ENCODE measurements at places on chromosomes 3 and 15.

DNA sequence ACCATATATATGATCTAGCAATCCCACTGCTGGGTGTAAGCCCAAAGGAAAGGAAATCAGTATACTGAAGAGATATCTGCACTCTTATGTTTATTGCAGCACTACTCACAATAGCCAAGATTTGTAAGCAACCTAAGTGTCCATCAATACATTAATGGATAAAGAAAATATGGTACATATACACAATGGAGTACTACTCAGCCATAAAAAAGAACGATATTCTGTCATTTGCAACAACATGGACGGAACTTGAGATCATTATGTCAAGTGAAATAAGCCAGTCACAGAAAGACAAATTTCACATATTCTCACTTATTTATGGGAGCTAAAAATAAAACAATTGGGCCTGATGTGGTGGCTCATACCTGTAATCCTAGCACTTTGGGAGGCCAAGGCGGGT, 21.9 kb upstream of the ARNT2 start:
- DNase-seq: no peak

- no peak for DNase-seq
Measured at GRCh38 chr3:58183891-58184290, 26.9 kb downstream of the DNASE1L3 start.

GRCh38 chr3:69671082-69671952, 67.9 kb upstream of the MITF start:
- DNase-seq: peak; percentile 81

GRCh38 chr15:74220475-74221248, 15.5 kb upstream of the CCDC33 start:
- no peak for DNase-seq

DNA sequence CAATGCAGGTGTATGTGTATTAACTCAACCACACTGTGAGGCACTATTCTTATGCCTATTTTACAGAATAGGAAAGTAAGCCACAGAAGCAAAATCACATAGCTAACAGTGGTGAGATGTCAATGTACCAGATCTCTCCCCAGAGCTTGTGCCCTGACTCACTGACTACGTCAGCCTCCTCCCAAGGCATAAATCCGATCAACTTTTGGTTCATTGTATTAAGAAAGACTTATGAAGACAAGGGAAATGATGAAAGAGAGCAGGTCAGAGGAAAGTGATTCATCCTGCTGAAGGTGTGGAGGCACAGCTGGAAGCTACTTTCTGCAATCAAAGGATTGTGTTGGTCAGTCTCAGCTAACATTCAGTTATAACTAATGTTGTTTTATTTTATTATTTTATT, 33.0 kb upstream of the SV2B start:
- no peak for DNase-seq

- no peak for DNase-seq
Measured at GRCh38 chr15:32889214-32889613, 171.4 kb downstream of the GREM1 start.

GRCh38 chr3:148240351-148240750, 457.4 kb upstream of the AGTR1 start:
- no peak for DNase-seq

DNA sequence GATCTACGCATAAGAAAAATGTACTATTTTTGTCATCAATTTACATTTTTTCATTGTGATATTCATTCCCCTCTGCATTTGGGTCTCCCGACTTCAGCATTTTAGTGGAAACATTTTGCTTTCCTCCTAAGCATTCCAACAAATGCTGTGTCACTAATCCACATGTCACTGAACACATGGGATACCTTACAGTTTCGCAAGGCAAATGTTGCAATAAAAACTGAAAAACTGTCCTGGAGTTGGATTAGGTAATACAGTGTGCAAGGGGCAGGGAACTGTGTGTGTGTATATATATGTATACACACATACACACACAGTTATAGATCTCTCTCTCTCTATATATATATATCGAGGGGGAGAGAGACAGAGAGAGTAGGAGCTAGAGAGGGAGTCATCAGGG, 632.2 kb downstream of the MAGI1 start:
- no peak for DNase-seq

GRCh38 chr3:132290833-132291232, 26.4 kb upstream of the ACP3 start:
- DNase-seq: no peak

DNA sequence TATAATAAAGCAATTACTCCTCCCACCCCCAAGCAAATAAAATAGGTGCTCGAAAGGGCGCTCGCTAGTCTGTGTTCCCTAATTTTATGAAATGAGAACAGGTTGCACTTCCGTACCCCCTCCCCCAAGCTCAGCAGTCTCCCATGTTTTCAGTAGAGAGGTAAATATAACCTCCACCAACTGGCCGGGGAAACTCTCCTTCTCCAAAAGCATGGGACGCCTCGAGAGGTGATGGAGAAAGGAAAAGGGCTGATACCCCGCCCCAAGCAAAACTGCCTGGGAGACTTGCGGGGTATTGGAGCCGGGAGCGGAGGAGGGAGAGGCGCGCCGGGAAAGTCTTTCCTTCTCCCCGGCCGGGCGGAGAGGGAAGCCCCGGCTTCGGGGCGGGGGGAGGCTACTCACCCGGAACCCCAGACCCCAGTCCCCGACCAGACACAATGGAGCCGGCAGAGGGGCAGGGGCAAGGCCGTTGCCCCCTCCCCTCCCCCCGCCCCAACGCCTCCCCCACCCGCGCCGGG, 605 bp downstream of the DCUN1D1 start:
- DNase-seq: peak; percentile 39
